ENCODE measurements at places on chromosomes 1 and 21.

- no peak for DNase-seq
Observed at GRCh38 chr21:24025101-24025500, 1582.2 kb downstream of the MRPL39 start.

DNA sequence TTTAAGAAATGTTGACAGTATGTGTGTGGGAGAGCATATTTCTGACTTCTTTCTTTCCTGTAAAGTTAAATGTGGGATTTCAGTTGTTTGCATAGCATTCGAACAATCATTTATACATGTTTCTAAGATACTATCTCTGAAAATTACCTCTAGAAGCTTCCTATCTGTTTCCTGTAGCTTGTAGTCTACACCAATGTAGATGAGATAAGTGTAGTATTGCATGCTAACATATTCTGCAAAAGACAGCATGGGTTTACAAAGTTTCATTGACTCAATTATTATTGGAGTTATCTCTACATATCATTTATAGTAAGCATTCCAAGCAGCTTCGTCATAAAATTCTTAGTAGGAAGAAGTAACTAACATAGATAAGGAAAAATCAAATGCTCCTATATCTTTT, 98.9 kb upstream of the DPYD start:
- no peak for DNase-seq

GRCh38 chr1:33234588-33234990, 21.7 kb upstream of the ZNF362 start:
- DNase-seq: no peak

DNA sequence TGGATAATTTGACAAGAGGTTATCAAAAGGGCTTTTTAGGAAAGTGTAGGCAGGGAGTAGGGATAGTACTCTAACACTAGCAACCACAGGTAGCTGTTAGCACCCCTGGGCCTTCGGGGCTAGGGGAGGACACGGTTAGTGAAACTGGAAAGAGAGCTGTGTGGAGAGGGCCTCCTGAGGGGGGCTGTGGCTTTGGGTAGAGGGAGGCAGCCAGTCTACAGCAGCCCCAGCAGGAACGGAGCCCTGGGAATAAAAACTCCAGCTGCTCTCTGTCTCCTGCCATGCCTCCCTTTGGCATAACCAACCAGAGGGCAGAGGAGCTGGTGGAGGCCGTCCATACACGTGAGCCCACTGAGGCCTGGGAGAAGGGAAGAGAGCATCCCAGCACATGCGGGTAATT, 223.2 kb downstream of the FOXD2 start:
- no peak for DNase-seq

DNA sequence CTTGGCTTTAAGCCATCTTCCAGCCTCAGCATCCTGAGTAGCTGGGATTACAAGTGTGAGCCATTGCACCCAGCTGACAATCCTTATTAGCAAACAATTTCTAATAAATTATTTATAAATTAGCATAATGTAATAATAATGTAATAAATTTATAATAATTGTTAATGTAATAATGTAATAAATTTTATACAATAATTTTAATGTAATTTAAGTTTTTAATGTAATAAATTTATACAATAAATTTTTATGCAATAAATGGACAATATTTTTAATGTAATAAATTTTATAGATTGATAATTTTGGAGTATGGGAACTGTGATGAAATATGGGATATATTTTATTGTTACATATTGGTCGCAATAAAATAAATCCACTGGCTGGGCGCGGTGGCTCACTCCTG, 1457.5 kb downstream of the KCNT2 start:
- no peak for DNase-seq

GRCh38 chr1:226027538-226028217, 28.5 kb upstream of the SDE2 start:
- no peak for DNase-seq

DNA sequence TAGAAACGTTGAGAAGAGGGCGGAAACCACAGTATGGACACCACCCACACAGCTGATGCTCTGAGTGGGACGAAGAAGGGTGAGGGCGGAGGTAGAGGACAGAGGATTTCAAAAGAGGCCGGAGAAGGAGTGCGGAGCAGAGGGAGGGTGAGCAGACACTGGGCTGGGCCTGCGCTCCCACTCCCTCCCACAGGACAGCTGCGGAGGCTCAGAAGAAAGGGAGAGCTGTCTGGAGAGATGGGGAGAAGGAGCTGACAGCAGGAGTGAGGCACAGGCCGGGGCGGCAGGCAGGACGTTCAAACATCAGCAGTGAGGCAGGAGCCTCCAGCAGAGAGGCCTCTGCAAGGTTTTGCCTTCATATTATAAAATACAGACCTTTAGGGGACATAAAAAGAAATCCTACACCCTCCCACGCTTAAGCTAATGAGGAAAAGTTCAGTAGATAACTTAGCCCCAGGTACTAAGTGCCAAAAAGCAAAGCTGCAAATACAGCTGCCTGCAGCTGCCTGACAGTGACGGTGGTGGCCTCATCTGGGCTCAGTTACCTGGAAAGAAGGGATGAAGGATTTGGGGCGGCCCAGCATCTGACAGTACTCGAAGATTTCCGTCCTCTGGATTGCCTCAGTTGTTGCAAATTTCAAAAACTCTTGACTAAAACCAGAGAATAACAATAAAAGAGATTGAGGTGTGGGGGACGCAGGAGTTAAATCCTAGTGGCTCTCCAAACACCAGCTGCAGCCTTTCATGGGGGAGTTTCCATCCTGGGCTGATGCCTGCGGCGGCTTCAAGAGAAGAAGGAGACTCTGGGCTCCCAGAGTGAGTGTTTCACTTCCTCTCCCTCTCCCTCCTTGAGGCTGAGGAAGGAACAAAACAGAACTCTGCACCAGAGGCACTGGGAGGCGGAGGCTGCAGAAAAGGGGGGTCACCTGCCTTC, 25.6 kb downstream of the SEC16B start:
- DNase-seq: peak; percentile 42

DNA sequence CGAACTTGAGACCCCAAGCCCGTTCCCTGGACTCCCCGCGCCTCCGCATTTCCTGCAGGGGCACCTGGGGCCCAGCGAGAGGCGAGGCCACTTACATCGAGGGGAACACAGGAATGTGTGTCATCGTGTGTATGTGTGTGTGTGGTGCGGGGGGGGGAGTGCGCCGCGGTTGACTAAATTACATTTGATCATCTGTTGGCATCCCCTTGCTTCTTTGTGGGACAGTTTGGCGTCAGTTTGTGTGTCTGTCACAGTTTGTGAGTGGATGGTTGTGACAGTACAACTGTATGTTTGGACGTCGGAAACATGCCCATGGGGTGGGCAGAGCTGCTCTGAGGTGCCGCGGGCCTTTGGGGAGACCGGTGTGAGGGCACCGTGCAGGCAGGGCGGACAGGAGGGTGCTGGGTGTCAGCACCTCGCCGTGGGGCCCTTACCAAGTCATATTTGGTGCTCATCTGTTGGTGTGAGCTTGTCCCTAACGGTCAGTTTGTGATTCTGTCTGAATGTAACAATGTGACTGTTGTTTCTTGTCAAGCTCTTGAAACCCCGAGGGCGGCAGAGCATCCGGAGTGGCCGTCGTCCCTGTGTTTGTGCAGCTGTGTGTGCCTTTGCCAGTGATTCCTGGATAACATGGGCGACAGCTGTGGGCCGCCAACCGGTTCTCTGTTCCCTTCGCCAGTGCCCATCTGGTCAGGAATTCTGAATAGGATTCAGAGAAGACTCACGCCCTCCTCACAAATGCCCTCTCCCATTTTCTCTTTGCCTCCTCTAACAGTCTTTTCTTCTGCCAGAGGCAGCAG, 899 bp downstream of the OPRD1 start:
- DNase-seq: peak; percentile 47

- no peak for DNase-seq
Observed at GRCh38 chr1:206930210-206930798, 8.6 kb upstream of the FCMR start.

DNA sequence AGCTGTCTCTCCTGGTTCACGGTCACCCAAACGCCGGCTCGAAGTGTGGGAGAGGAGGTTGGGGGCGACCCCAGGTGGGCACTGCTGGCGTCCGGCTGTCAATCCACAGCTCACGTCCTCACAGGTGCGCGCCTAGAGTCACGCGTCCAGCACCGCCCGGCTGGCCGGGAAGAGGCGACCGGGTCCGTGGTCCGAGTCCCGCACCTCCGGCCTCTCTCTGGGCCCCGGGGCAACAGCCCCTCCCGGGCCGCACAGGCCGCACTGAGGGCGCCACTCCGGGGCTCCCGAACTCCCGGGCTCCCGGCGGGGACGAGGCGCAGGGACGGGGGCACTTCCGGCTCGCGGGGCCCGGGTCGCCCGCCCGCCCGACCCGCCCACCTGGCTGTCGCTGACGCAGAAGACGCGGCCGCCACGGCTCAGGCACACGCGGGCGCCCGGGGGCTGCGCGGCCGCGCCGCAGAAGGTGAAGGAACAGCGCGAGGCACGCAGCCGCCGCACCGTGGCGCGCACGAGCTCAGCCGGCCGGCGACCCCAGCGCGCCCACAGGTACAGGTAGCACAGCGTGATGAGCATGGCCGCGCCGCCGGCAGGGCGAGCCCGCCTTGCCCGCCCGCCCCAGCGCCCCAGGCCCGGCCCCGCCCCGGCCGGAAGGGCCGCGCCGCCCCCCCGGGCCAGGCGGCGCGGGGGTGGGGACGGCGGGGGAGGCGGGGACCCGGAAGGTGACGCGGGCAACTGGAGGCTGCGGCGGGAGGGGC, at the start of gene HLCS:
Gene HLCS, minus strand, starts transcription at position 604 of the 755 bp plus-strand sequence. Its CDS starts 31 bp downstream, at position 573.
- peak; percentile 57 for DNase-seq

DNA sequence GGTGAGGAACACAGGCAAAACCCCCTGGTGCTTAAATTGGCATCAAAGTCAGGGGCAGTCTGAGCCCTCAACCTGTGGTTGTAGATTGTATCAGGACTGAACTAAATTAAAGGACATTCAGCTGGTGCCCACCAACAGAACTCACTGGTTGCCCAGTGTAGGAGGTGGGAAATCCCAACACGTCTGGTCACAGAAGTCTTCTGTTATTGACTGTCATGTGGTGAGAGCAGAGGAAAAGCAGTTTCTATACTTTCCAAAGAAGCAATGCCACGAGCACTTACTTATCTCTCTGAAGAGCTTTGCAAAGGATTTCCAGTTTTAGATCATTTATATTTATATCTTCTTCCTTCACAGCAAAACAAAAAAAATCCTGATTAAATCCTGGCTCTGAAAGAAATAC, 15.0 kb upstream of the ACTA1 start:
- no peak for DNase-seq

DNA sequence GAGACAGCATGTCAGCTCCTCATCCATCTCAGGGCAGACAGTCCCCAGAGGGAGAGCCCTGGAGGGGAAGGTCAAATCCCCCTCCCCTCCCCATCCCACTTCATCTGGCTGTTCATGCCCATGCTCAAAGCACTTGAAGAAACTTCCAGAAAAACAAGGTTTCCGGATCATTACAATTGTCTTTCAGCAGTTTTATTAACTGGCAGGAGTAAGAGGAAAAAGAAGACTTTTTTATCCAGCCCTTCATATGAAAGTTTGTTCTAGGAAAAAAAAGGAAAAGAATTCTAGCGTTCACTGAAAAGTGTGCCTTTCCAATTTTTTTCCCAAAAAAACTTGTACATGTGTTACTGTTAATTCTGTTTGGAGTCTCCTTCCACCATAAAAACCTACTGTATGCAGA, 145.7 kb upstream of the TIAM1 start:
- no peak for DNase-seq

- no peak for DNase-seq
Observed at GRCh38 chr1:59494145-59494833, 197.4 kb downstream of the FGGY start.

GRCh38 chr1:9233241-9233941, 1.2 kb upstream of the H6PD start:
- DNase-seq: no peak

- DNase-seq: no peak
Observed at GRCh38 chr21:20943561-20943997, 54.6 kb upstream of the NCAM2 start.

- no peak for DNase-seq
Observed at GRCh38 chr1:174036798-174037197, 14.6 kb upstream of the RC3H1 start.

DNA sequence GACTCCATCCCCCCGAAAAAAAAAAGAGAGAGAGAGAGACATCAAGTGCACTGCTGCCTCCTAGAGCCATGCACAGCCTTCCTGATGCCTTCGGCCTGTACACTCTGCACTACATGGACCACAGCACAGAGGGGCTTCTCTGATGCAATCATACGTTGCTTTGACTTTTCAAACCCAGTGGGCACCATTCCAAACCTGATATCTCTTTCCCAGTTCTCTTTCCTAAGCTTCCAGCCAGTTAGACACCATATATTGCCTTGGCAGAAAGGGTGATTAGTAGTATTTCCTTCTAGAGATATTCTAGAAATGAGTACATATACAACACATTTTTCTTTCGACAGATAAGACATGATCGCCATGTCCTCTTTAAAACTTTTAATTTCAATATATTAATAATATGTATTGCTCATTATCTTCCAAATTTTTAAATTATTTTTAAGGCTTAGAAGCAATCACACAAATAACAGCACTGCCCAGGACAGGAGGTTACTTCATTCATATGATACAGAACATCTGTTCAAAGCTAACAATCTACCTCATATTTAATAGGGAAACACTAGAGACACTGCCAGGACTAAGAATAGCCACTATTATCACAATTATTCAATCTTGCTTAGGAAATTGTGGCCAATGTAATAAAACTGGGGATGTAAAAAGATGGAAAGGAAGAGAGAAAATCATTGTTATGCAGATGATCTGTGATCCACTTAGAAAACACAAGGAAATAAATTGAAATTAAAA, 9.9 kb downstream of the CLCA1 start:
- no peak for DNase-seq

Measured in renal cortex interstitium (tissue), 15 donors.